ENCODE measurements at places on chromosomes 5 and 9.

GRCh38 chr5:82884821-82885471 is 192.2 kb downstream of the TMEM167A start:
- no peak for DNase-seq

GRCh38 chr5:86557920-86558319 is 59.8 kb upstream of the COX7C start:
- DNase-seq: no peak

DNA sequence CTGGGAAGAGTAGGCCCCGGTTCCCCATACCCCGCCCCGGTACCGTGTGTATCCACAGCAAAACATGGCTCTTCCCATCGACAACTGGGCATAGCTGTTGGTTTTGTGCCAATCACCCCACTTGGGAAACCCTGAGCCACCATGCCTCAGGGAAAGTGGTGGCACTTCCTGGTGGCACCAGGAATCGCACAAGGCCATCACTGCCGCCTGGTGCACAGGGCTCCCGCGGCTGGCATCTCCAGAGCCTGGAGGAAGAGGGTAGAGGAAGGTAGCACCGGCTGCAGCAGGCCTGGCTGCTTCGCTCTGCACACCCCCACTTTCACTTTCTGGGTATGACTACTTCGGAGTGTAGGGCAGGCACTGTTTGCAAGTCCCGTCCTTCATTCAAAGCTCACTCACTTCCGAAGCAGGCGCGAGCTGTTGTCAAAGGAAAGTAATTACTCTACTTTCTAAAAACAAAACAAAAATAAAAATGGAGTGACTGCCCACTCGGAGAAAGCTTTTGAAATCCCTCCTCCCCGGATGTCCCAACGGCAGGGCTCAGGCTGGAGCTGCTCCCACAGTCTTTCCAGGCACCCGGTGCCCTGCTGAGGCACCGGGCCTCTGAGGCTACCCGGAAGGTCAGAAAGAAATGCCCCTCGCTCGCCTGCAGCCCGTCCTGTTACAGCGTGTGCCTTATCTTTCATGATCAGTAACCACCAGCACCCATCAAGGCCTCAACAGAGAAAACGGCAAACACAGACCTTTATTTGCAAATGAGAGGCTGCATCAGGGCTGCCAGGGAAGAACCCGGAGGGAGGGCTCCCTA is 2.0 kb downstream of the BRD3 start:
- no peak for DNase-seq

GRCh38 chr9:109013679-109014607 is 644 bp upstream of the CTNNAL1 start:
- no peak for DNase-seq

DNA sequence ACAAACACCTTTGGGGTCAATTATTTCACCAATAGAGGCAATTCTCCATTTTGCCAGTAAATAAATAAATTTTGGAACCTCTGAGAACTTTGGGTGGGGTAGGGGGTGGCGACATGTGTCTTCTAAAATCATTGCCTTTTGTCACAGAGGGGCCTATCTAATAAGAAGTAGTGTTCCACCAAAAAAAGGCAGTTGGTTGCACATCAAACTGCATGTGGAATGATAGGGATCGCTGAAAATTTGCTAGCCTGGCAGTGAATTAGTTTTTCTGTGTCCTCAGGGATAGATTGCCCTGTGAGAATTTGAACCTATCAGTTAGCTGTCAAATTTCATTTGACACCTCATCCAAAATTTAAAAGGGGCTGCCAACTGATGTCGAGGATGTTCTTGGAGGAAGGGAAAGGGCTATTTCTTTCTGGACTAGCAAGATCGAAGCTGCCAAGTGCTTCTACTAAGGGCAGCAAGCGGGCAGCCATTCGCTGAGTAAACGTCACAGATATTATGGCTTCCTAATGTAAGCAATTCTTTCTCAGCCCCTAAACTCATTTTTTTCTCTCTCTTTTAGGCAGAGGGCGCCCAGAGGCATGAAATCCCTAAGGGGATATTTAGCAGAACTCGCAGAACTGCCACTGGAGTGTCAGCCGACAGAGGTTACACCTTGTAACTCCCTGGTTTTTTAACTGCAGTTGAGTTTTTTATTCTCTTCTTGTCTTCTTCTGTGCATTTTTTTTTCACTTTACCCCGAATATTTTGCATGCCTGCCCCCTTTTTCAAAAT is 2208.1 kb upstream of the WWC1 start:
- DNase-seq: no peak

DNA sequence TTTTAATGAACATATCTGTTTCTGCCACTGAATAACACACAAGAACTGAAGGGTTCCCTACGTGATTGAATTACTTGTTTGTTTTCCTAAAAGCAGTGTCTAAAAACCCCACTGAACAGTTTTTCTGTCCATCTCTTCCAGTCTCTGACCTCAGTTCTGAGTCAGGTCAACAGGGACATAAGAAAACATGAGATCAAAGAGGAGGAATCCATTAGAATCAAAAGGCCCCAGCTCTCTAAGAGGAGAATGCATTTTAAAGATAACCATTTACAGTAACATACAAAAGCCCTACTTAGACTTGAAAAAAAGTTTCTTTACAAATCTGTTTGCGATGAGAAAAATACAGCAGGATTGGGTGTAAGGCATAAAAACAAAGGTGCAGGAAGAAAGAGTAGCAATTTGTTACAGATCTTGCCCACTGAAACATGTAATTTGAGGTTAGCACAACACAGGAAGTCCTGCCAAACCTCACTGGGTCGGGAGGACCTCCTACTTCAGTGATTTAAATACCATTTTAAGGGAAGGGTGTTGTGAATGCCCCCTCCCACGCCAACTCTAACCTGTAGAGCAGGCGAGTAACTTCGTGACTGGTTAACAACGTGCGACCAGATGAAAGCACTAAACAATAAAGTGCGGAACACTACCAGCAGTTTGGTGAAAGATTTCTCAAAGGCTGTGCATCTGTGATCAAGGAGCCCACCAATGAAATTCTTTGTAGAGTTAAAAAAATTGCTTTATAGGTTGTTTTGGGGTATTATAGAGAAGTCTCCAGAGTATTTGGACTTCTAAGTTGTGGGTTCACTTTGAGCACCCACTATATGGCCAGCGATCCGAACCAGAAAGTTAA is 1.3 kb downstream of the QSOX2 start:
- no peak for DNase-seq

GRCh38 chr9:114480746-114481435 is 24.4 kb downstream of the WHRN start:
- DNase-seq: no peak

- no peak for DNase-seq
Observed at GRCh38 chr9:136416427-136416826, 6.0 kb downstream of the PMPCA start.

- DNase-seq: no peak
Observed at GRCh38 chr9:91660521-91660920, 236.9 kb upstream of the NFIL3 start.
